Stimulated activated CD4-positive, alpha-beta T cell treated with anti-CD3 and anti-CD28 coated beads, Interleukin-12 subunit alpha, Interleukin-12 subunit beta, amount 100 ng/mL, for 24 hours (primary cell): ENCODE measurements at places on chromosomes 3 and 15.
A peak's percentile ranks its signal among the peaks of the same experiment; 100 is the strongest.

DNA sequence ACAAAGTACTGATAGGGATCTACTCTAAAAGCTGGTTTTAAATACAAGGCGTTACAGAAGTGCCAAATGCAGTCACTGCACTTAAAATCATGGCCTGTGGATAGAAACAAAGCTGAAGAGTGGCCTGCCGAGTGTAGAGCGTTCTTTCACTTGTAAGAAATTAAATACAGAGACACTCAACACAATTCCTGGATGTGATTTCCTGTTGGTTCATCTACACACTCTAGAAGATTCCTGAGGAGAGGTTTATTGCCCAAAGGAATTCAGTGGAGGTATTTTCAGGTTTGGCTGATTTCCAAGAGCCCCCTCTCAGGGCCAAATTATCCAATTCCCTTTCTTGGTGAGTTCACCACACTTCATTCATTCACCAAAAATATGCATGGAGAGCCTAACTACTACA, 200.3 kb upstream of the IL12A start:
- DNase-seq: no peak

DNA sequence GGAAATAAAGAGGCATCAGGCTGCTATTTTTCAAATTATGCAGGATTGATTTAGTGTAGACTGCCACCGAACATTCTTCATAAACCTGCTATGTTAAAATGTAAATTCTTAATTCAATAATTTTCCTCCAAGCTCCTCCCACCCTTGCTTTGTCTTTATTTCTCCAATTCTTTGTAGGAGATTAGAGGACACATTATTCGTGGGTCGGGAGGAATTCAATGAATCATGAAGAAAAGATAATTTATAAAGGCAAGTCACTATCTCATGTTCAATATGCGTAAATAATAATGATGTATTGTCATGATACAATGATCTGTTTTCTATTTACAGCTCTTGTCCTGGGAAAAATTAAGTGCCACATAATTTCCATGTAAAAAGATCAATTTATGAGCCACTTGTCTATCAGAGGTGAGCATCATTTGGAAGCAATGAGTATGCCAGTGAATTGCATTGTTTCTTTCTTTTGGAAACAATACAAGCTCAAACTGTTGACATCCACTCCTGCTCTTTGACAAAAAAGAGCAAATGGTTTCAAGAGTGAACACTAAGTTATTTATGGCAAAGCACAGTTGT, 148.0 kb upstream of the MITF start:
- no peak for DNase-seq

GRCh38 chr15:81940467-81941451, 105.1 kb downstream of the MEX3B start:
- DNase-seq: no peak

- DNase-seq: no peak
Observed at GRCh38 chr3:88041005-88041404, 17.8 kb downstream of the CGGBP1 start.

DNA sequence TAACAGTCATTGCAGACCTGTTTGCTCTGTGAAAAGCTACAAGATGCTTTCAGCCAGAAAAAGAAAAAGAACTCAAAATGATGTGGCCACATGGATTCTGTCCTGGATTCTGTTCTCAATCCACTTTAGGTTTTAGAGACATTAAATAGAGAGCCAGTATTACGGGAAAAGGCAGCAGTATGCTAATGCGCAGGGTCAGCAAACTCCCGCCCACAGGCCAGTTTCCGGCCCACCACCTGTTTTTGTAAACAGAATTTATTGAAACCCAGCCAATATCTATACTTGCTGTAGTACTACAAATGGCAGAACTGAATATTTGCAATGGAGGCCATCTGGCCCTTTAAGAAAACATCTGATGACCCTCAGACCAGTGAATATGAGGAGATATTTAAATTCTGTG, 416.1 kb downstream of the ERC2 start:
- DNase-seq: no peak

DNA sequence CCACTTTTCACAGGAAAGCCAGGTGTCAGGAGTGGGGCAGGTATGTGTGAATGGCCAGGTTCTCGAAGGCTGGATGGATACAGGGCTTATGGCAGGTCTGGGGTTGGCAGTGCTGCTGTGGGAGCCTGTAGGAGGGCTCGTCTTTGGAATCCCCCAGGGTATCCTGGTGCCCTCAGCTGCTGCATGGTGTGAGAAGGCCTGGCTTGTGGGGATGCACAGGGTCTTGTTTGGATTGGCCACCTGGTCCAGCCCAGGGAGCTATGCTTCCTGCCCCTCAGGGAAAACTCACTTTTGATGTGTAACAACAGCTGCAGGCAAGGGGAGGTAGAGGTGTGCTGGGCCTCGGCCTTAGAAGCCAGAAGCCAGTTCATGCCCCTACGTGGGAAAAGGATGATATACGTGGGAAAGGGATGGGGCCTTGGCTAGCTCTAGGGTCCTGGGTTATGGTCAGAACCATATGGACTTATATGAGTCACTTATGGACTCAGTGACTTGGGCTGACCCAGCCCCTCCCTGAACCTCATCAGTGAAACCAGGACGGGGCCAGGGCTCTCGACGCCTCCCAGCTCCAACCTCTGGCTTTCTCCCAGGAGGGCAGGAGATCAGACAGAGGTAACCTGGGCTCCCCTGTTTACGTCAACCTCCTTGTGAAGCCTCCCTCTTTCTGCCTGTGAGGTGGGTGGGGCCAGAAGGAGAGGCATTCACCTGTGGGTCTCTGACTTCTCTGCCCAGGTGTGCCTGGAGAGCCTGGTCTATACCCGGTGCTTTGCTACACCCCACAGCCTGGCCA, 37.8 kb upstream of the CSPG4 start:
- DNase-seq: no peak

DNA sequence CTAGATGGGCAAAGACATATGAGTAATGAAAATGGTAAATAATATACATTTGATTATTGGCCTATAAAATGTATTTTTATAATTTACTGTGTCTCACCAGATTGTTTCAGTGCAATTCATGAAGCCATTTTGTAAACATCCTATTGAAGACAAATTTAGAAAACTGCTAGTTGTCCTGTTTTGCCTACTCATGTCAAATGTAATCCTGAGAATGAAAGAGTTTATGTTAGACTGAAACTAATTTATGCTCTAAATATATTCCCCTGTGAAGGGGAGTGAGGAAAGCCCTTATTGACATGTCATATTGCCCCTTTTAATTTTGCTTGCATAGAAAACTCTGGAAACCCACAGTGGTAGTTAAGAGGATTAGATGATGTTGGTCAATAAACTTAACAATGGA, 610.0 kb downstream of the NAALADL2 start:
- DNase-seq: no peak

GRCh38 chr3:146380046-146380445, 89.3 kb downstream of the PLSCR2 start:
- DNase-seq: no peak

DNA sequence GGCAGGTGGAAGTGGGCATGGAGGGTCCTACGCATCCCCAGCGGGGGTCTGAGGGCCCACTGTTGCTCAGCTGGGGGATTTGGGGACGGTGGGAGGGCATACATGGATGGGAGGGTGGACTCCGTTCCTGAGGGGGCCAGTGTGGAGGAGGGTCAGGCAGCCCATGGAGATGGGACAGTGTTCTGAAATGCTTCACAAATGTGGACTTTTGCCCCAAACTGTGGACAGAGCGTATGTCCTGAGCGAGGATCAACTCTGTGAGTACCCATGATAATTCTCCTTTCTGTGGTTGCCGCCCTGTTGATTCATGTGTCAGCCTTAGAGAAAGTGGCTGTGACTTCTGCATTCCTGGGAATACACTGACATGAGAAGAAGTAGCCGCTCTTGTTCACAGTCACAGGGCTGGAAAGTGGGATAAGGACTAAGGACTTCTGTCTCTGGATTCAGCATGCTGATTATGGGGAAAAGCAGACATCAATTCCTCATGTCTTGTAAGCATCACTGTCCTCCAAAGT, 33.4 kb downstream of the SMAD3 start:
- no peak for DNase-seq

- no peak for DNase-seq
Observed at GRCh38 chr3:30317561-30317960, 288.8 kb upstream of the TGFBR2 start.

- DNase-seq: no peak
Observed at GRCh38 chr3:112095731-112096130, 9.5 kb downstream of the C3orf52 start.

DNA sequence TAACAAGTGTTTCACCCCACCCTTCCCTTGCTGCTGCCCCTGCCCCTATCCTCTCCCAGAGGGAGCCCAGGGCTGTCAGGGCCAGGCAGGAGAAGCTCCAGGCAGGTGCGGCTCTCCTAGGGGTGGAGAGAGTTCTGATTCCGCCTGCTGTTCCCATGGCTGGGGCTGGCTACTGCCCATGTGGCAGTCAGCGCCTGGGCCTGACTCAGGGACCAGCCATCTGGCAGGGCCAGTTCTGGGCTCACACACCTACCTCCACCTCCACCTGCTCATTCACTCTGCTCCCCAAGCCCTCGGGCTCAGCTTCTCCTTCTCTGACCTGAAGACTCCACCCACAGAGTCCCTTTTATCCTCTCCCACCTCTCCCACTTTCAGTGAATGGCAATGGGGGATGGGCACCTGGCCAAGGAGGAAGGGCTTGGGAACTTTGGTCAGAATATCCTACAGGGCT, 23.4 kb downstream of the AMOTL2 start:
- no peak for DNase-seq

GRCh38 chr15:101213570-101213969, 38.3 kb downstream of the CHSY1 start:
- DNase-seq: no peak

GRCh38 chr3:156472684-156473083, 82.2 kb downstream of the SSR3 start:
- DNase-seq: no peak

DNA sequence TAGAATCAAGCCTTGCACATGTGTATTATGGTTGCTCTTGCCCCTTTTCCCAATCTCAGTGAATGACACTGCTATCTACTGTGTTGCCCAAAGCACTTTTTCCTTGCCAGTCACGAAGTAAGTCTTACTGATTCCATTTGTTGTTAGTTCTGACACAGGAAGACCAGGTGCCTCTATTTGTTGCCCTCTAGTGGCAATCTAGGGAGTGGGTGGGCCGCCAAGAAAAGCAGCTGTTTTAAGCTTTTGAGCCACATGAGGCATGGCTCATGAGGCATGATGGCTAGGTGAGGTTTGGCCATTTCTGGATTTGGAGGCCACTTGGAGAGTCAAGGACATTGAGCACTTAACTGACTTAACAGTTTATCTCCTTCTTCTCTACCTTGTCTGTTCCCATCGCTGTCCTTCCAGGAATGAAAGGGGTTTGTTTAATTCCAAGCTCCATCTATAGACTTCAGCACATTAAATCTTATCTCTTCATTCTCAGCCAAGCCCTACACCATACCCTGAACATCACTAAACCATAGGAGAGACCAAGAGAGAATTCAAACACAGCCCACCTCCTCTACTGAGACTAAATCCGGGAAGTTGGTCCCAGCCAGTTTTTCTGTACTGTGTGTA, 103.1 kb downstream of the HCN4 start:
- no peak for DNase-seq

DNA sequence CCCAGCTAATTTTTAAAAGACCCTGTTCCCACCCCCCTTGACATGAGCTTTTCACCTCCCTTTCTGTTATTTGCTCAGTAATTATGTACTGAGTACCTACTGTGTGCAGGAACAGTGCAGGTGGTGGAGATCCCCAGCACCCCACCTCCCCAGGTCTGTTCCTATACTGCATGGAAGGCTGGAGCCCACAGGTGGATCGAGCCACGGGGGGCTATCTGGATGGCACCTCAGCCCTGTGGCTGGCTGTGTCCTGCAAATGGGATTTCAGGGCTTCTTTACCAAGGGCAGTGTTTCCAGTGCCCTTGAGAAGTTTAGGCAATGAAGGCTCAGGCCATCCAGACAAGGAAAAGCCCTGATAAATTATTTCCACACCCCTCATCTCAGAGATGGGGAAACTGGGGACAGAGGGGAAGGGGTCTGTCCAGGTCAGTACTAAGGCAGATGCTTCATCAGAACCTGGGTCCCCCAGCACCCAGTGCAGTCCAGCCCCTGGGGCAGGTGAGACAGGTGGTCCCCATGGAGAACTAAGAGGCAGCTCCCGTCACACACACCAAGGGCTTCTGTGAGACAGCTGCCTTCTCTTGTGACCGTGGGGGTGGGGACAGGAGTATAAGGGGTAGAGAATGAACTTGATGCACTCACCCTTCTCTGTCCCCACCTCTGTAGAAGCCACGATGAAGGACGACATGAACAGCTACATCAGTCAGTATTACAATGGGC, 109.6 kb downstream of the ETFA start:
- DNase-seq: no peak

- DNase-seq: no peak
Observed at GRCh38 chr3:161540594-161540993, 44.0 kb downstream of the OTOL1 start.

DNA sequence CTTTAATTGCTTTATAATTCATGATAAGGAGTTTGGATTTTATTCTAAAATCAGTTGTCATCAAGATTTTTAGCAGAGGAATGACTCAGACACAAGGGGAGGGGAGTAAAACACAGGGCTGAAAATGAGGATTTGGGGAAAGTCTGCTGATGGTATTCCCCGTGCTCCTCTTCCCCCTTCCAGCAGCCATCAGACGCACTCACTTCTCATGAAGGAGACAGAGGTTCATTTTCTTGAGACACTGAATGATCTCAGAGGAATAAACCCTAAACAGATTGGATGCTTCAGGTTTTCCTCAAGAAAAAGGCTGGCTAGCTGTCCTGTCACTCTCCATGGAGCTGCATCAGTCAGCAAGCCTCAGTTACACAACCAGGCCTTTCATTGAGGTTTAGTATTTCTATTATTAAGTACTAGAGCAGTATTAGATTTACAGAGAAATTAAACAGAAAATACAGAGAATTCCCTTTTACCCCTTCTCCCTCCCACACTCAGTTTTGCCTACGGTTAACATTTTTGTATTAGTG, 166.4 kb downstream of the C3orf70 start:
- DNase-seq: no peak

DNA sequence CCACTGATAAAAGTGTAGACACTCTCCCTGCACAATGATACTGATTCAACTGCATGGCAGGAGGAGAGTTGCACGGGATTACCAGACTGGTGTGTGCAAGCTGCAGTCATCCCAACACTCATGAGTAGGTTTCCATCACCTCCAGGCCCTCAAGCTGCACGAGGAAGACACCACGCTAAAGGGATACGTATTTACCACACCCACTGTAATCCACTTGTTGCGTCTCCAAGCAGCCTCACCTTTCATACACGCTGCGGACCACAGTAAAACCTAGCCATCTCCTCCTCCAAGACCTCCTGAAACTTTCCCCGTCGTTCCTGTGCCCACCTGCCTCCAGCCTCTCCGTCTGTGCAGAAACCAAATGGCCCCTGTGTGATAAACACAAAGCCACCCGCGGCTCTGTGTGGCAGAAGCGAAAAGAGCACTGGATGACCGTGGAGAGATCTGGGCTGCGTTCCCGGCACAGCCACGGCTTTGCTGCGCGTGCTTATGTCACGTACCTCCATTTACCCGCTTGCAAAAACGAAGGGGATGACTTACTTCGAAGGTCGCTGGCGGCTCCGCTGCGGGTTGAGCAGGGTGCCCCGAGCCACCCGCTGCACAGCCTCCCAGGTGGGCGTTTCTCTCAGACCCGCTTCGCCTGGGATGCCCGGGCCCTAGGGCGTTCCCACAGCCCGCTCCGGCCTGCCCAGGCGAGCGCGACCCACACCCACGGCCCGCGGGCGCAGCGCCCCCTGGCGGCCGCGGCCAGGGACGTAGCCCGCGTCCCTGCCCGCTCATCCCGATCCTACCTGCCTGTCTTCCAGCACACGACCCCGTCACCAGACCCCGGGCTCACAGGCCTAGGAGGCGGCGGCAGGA, 643 bp downstream of the ABCC5 start:
- peak; percentile 14 for DNase-seq

- DNase-seq: no peak
Observed at GRCh38 chr3:148234536-148234935, 463.2 kb upstream of the AGTR1 start.

GRCh38 chr3:72270072-72270681, 485.2 kb upstream of the PROK2 start:
- no peak for DNase-seq
